ENCODE measurements at places on chromosomes 2 and 18.
A peak's percentile ranks its signal among the peaks of the same experiment; 100 is the strongest.

DNA sequence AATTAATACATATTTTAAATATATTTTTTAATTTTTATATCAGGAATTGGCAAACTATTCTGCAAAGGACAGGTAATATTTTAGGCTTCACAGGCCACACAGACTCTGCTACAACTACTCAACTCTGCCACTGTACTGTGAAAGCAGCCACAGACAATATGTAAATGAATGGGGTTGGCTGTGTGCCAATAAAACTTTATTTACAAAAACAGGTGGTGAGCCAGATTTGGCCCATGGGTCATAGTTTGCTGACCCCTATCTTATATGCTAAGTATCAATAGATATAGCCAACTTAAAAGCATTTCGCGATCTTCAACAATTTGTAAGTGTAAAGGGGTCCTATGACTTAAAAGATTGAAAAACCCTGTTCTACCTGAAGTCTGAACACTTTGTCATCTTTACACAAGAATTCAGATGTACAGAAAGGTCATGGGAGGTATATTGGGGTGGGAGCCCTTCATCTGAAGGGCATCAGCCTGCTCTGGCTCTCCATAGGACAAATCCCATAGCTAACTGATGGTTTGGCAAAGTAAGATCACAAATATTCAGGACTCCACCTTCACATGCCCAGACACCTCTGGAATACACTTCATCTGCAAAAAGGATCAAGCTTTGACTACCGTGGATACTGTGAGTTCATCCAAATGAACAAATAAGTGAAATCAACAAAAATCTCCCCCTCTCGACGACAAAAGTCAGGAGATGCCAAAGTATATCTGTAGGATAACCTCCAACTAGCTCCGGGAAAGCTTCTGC, 65.9 kb downstream of the C1D start:
- no peak for DNase-seq

GRCh38 chr18:64082054-64082453, 66.8 kb downstream of the LINC00305 start:
- no peak for DNase-seq

- no peak for DNase-seq
Measured at GRCh38 chr2:143525402-143525860, 396.2 kb downstream of the ARHGAP15 start.

- DNase-seq: no peak
Measured at GRCh38 chr2:119864318-119864717, 104.6 kb downstream of the PTPN4 start.

- peak; percentile 70 for DNase-seq
Measured at GRCh38 chr2:18749912-18750526, 160.7 kb upstream of the NT5C1B start.

- no peak for DNase-seq
Measured at GRCh38 chr2:40144022-40144421, 307.9 kb downstream of the SLC8A1 start.

GRCh38 chr2:22076454-22076853, 952.7 kb downstream of the TDRD15 start:
- DNase-seq: no peak

DNA sequence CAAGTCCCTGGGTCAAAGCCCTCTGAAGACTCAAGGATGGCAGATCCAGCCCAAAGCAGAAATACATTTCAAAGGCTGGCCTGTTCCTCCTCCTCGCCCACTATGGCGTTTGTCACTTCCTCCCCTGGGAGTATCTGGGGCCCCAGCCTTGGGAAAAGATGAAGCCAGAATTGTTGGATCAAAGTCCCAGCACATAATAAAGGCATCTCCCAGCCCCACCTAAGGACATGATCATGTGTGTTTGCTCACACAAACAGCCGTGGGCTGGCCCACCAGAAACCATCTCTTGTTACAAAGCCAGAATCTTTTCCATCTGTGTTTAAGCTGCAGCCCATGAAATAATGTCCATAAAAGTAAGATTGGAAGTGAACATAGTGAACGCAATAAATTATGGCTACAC, 50.1 kb upstream of the HAAO start:
- no peak for DNase-seq

GRCh38 chr2:64227603-64228125, 83.4 kb upstream of the PELI1 start:
- no peak for DNase-seq

DNA sequence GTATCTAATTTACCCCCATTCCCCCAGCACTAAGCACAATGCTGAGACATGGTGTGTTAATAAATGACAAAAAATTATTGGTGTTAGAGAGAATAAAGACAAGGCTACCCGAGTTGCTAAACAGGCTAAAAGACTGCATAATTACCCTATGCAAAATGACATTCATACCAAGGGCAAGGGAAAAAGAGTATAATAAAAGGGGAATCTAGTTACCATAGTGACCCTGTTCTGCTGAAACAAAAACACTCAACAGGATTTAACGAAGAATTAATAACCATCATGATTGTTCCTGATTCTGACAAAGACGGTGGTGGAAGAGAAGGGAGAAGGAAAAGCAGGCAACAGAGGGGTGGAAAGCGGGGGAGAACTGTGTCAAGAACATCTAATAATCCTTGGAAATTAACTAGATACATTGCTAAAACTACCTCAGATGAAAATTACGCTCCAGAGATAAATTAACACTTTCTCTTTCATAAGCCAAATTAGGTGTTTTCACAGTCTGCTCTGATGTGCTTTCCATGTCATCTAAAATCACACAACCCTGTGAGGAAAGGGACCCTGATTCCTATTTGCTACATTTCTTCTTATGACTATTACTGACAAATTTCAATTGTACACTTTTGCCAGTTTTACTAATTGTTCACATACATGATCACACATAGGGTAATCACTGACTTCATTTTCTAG, 25.5 kb downstream of the TTR start:
- no peak for DNase-seq

DNA sequence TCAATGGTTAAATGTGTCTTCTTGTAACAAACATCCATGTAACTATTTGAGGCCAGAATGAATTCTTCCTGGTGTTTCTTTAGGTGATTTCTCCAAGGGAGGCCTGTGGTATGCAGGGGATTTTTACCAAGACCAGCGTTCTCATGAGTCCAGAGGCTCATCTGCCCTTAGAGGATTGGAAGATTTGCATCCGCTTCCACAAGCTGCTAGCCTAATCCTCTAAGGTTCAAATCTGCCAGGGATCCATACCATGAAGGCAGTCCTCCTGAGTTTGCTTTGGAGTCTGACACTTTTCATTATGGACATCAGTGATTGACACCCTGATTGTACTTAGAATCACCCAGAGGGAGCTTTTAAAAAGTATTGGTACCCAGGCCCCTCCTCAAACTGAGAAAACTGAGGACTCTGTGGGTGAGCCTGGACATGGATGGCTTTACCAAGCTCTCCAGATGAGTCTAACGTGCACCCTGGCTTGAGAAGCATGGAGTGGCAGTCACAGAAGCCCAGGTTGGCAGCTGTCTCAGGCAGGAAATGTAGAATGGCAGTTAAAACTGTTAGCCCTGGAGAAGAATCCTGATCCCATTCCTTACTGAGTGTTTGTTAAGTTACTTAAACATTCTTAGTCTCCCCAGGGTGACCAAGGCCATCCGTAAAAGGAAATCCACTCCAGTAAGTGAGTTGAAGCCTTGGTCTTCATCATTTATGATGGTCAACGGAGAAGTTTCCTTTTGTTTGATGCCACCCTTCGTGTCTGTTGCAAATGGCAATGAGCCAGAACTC, 95.3 kb upstream of the RMDN2 start:
- DNase-seq: no peak

- no peak for DNase-seq
Measured at GRCh38 chr2:62054029-62054791, 141.7 kb upstream of the B3GNT2 start.

DNA sequence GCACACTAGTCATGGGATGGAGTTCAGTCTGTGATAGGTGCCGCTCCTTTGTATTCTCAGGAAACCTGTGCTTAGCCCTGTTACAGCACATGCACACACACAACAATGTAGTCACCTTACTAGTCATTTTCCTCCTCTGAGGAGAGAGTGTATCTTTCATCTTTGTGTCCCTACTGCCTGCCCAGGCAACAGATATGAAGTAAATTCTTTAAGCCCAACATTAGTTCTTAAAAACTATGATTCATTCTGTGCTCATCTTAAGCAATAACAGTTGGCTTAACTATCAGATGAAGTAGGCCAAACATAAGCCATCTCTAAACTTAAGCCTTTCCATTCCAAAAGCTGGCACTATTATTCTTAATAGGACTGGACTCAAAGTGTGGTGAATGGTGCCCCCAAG, 186.5 kb downstream of the LNPK start:
- DNase-seq: no peak

All from sciatic nerve (tissue), 2 donors.